Prostate gland (tissue), 2 donors: ENCODE measurements at places on chromosomes 12 and 14. TPM values are rescaled to one million over a fixed set of nuclear protein-coding genes. Genes with fewer than 3 reads are reported as not detected.

DNA sequence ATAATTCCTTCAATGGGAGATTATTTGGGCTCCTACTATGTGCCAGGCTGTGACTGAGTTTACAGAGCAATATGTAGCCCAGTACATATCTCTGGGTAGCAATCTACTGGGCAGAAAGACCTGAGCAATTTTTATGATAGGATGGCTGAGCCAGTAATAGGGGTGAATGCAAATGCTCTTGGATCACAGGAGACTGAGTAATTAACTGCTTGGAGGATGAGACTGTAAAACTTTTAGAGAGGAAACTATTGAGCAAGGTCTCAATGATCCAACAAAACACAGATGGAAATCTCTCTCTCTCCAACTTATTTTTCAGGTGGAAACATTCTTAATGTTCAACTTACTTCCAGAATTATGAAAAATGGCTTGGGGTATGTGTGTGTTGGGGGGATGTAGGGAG is 402.2 kb downstream of the AEBP2 start:
- DNase-seq = no peak
- no peaks in the 10 kb centered on the region for H3K27me3 ChIP-seq
- H3K36me3 ChIP-seq = no peaks in the 10 kb centered on the region
- H3K4me1 ChIP-seq = no peaks in the 10 kb centered on the region
- H3K27ac ChIP-seq = no peak overlapping the region

SYNJ2BP gene
- 33.1 TPM for total RNA-seq

DNA sequence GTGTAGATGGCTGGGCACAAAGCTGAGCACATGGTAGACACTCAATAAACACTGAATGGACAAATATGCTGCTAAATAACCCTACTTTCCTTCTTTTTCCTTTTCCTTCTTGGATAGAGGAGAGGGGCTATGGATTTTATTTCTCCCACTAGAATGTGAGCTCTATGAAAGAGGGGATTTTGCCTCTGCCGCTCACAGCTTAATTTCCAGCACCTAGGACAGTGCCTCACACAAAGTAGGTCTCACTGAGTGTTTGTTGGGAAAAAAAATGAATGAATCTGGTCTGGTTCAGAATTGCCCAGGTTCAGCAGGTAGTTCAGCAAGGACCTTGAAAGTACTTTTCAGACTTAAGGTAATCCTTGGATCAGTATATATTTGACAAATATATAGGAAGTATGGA is 65.5 kb downstream of the WSCD2 start:
- no peaks in the 10 kb centered on the region for H3K36me3 ChIP-seq
- no peak overlapping the region for H3K27ac ChIP-seq
- DNase-seq = no peak
- H3K4me1 ChIP-seq = no peaks in the 10 kb centered on the region
- no peaks in the 10 kb centered on the region for H3K27me3 ChIP-seq
- no peak overlapping the region for H3K4me3 ChIP-seq

- H3K4me1 ChIP-seq = no peaks in the 10 kb centered on the region
- H3K4me3 ChIP-seq = no peak overlapping the region
- H3K36me3 ChIP-seq = no peaks in the 10 kb centered on the region
- DNase-seq = no peak
- no peaks in the 10 kb centered on the region for H3K27me3 ChIP-seq
- H3K27ac ChIP-seq = no peak overlapping the region
Measured at GRCh38 chr12:21546716-21547115, 20.6 kb downstream of the SPX start.

DNA sequence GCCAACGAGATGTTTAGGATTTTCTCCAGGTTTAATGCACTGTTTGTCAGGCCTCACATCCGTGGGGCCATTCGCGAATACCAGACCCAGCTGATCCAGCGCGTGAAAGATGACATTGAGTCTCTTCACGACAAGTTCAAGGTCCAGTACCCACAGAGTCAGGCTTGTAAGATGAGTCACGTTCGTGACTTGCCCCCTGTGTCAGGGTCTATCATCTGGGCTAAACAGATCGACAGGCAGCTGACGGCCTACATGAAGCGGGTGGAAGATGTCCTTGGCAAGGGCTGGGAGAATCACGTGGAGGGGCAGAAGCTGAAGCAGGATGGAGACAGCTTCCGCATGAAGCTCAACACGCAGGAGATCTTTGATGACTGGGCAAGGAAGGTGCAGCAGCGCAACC is 21.6 kb downstream of the DYNC1H1 start:
- H3K27ac ChIP-seq = no peak overlapping the region
- no peaks in the 10 kb centered on the region for H3K4me1 ChIP-seq
- no peak for DNase-seq
- H3K36me3 ChIP-seq = peaks cover 27% of the 10 kb centered on the region

DNA sequence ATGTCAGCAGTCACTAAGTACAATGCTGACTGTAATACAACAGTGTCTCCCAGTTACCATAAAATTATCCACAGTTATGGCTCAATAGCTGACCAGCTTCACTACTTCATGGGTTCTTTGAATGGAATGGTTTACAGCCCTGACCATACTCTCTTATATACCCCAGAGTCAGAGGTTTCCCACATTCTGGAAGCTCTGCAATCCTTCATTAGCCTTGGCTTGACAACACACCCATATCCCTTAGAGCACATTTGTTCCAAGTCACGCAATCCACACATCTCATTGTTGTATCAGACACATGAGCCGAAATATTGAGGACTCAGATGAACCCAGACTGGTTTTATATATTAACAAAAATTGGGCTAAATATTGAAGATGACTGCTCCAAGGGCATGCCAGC is 209.4 kb upstream of the PLXNC1 start:
- H3K4me1 ChIP-seq = peaks cover under 1% of the 10 kb centered on the region
- no peak overlapping the region for H3K27ac ChIP-seq
- H3K27me3 ChIP-seq = no peaks in the 10 kb centered on the region
- no peak overlapping the region for H3K4me3 ChIP-seq

GALNT16 gene
- total RNA-seq = 6.9 TPM

DNA sequence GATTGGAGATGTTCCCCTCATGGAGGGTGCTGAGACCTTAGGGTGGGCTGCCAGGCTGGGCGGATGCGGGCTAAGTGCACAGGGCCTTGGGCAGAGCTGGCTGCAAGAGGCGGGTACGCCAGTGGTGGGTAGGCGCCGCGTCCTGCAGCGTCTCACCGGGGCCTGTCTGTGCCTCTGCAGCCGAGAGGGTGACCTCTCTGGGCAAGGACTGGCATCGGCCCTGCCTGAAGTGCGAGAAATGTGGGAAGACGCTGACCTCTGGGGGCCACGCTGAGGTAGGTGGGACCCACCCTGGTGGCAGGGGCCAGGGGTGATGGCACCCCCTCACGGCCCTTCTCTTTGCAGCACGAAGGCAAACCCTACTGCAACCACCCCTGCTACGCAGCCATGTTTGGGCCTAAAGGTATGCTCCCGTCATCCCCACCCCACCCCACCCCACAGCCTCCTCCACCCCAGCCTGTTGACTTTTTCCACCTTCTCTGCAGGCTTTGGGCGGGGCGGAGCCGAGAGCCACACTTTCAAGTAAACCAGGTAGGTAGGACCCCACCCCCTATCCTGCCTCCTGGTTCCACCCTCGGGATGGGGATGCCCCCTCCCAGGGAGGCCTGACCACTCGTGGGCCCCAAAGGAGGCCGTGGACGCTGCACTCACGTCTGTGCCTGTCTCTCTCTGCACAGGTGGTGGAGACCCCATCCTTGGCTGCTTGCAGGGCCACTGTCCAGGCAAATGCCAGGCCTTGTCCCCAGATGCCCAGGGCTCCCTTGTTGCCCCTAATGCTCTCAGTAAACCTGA is 1.5 kb downstream of the CRIP1 start:
- H3K27ac ChIP-seq = no peak overlapping the region
- peaks cover 10% of the 10 kb centered on the region for H3K4me1 ChIP-seq
- H3K27me3 ChIP-seq = peaks cover 4% of the 10 kb centered on the region

- DNase-seq = no peak
- H3K36me3 ChIP-seq = no peaks in the 10 kb centered on the region
- no peak overlapping the region for H3K4me3 ChIP-seq
Measured at GRCh38 chr12:45231515-45232145, 15.7 kb downstream of the ANO6 start.

GRCh38 chr14:37595809-37596621 is 586 bp downstream of the TTC6 start:
- peak; percentile 92 for DNase-seq
- H3K4me1 ChIP-seq = no peaks in the 10 kb centered on the region
- peak overlapping the region; percentile 63 for H3K4me3 ChIP-seq
- no peaks in the 10 kb centered on the region for H3K36me3 ChIP-seq
- no peaks in the 10 kb centered on the region for H3K27me3 ChIP-seq

LPAR5 gene
- total RNA-seq = 1.9 TPM

- no peaks in the 10 kb centered on the region for H3K4me1 ChIP-seq
- no peak for DNase-seq
- no peak overlapping the region for H3K4me3 ChIP-seq
- H3K27me3 ChIP-seq = no peaks in the 10 kb centered on the region
- no peaks in the 10 kb centered on the region for H3K36me3 ChIP-seq
- no peak overlapping the region for H3K27ac ChIP-seq
Measured at GRCh38 chr14:92756446-92756845, 8.0 kb upstream of the LGMN start.

DNA sequence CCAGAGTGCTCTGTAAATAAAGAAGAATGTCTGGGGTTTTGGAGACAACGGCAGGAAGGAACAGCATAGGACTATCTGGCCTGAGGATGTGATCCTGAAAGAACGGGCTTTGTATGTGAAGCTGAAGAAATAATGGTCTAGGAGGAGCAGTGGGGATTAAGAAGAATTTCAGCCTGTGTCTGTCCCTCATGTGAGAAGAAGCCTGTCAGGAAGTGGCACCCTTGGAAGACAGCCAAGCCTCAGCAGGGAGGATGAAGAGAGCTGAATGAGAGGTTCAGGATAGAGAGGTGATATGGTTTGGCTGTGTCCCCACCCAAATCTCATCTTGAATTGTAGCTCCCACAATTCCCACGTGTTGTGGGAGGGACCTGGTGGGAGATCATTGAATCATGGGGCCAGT is 56.9 kb upstream of the TCL1A start:
- no peaks in the 10 kb centered on the region for H3K4me1 ChIP-seq
- H3K4me3 ChIP-seq = no peak overlapping the region
- H3K27me3 ChIP-seq = no peaks in the 10 kb centered on the region
- no peak overlapping the region for H3K27ac ChIP-seq
- H3K36me3 ChIP-seq = no peaks in the 10 kb centered on the region
- no peak for DNase-seq

ZFHX2 gene
- 3.1 TPM for total RNA-seq

DNA sequence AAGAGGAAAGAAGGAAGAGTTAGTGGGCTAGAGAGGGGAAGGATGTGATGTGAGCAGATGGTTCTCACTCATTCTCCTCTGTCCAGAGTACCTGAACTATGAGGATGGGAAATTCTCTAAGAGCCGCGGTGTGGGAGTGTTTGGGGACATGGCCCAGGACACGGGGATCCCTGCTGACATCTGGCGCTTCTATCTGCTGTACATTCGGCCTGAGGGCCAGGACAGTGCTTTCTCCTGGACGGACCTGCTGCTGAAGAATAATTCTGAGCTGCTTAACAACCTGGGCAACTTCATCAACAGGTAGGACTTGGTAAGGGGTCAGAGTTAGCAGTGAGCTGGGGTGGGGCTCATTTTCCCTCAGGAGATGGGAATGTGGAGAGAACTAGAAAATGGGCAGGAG is 7.6 kb downstream of the DDIT3 start:
- H3K27ac ChIP-seq = no peak overlapping the region
- peaks cover 3% of the 10 kb centered on the region for H3K36me3 ChIP-seq
- no peak for DNase-seq
- peaks cover 5% of the 10 kb centered on the region for H3K4me1 ChIP-seq
- H3K4me3 ChIP-seq = no peak overlapping the region

MYL2 gene
- total RNA-seq = not detected

DNA sequence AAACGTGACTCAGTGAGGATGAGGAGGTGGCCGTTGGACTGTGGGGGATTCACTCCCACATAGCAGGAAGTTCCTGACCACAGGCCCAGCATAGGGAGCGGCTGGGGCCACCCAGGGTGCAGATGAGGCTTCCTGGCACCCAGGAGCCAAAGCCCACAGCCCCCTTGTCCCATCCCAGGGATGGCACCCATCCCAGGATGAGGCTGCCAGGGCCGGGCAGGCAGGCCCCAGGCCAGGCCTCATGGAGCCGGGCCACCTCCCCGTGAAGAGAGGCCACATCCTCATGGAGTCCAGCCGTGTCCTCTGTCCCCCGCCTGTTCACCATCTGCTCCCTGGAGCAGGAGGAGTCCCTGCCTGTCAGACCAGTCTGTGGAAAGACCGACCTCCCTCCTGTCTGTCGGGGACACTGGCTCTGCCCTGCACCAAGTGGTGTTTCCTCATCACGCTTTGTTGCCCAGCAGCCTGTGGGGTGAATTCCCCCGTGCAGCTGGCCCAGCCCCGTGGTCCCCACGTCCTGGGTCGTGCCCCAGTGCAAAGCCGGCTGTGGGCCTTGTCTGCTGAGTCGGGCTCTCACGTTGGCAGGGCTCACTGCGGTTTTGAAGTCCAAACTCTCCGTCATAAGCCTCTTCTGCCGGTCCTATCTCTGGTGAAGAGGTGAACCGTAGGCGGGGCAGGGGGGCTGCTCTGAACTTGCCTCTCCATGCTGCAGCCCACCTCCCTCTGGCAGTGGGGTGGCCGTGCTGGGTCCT is 24.5 kb downstream of the MMP17 start:
- no peaks in the 10 kb centered on the region for H3K4me1 ChIP-seq
- no peak for DNase-seq
- no peaks in the 10 kb centered on the region for H3K36me3 ChIP-seq
- H3K27ac ChIP-seq = no peak overlapping the region

ADAM21 gene
- 0.91 TPM for total RNA-seq

BCL11B gene
- total RNA-seq = 5.4 TPM

DNA sequence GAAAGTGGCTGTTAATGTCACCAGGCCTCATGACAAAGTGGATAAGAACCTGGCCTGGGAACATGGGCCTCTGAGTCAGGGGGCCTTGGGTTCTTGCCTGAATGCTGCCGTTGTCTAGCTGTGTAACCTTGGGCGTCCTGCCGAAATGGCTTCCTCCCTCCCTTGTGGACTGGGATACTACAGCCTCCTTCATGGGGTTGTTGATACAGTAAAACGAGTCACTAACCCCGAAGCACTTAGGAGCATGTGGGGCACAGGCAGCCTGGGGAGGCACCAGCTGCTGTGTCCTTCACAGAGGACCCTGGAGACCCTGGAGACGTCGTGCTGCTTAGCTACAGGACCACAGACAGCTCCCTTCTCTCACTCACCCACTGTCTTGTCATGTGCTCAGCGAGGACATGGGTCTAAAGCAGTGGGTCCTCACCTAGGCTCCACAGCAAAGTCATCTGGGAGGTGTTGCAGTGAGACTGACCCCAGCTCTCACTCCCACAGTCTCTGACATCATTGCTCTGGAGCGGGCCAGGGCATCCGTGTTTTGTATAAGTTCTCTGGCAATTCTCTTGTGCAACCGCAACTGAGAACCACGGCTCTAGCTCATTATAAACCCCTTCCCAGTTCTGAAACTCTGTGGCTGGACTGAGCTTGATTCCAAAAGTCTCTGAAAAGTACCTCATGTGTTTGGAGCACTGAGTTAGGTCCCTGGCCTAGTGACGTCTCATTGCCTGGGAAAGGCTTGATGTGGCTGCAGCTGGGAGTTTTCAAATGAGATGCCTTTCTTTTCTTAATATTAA is 42.1 kb downstream of the SERPINA3 start:
- peaks cover 12% of the 10 kb centered on the region for H3K4me1 ChIP-seq
- H3K27ac ChIP-seq = peak overlapping the region; percentile 45
- no peak for DNase-seq

LRTM2 gene
- total RNA-seq = not detected

OTX2 gene
- not detected for total RNA-seq
